ENCODE measurements at places on chromosomes 12 and 14.

DNA sequence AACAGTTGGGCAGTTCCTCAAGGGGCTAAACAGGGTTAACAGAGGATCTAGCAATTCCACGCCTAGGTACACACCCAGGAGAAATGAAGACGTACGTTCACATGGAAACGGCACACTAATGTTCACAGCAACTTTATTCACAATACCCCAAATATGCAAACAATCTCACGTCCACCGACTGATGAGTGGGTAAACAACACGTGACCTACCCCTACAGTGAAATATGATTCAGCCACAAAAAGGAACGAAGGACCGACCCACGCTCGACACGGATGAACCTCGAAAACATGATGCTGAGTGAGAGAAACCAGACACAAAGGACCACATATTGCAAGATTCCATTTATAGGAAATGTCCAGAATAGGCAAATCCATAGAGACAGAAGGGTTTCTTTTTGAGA is 112.7 kb downstream of the NCOR2 start:
- DNase-seq: no peak

- DNase-seq: no peak
Observed at GRCh38 chr12:88753707-88754106, 173.4 kb upstream of the KITLG start.

GRCh38 chr12:126797525-126797924 is 1469.4 kb upstream of the TMEM132C start:
- DNase-seq: no peak

DNA sequence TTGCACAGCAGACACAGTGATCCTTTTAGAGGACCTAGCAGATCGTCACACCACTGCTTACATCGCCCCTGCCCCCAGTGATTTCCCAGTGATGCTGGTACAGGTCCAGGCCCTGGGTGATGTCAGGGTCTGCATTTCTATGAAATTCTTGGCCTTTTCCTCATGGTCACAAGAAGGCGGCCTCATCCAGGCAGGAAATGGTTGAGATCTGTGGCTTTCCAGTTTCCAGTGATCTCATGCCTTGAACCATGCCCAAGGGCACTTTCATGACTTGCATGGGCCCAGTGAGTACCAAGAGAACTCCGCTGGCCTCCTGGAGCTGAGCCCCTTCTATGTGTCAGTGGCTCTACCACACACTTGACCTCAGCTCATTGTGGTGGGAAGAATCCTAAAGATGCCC is 41.9 kb upstream of the BDKRB2 start:
- no peak for DNase-seq

DNA sequence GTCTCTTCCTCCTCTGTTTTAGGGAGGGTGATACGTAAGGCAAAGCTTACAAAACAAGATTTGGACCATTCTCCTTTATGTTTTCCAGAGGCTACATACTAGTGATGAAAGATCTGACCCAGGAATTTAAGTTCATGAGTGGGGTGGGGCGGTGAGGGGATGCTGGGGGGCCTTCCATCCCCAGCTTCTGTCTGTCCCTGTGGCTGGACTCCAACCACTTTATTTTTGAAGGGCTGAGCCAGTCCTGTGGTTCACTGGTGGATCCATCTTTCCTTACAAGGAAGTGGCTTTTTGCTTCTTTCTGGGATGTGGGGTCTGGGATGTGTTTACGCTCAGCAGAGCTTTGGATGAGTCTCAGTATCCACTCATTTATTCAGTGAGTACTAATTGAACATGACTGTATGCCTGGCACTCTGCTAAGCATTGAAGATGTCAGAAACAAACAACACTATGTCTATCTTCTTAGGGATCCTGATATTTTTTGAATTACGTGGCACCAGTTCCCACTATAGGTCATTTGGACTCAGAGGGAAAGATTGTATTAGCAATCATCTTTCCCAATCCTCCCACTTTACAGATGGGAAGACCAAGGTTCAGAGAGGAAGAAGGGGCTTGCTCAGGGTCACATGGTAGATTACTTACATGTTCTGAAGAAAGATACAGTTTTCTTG is 291.8 kb upstream of the TBX3 start:
- no peak for DNase-seq

- DNase-seq: no peak
Observed at GRCh38 chr12:55039395-55040354, 19.9 kb downstream of the NEUROD4 start.

- DNase-seq: no peak
Observed at GRCh38 chr14:60184905-60185555, 19.8 kb upstream of the DHRS7 start.

DNA sequence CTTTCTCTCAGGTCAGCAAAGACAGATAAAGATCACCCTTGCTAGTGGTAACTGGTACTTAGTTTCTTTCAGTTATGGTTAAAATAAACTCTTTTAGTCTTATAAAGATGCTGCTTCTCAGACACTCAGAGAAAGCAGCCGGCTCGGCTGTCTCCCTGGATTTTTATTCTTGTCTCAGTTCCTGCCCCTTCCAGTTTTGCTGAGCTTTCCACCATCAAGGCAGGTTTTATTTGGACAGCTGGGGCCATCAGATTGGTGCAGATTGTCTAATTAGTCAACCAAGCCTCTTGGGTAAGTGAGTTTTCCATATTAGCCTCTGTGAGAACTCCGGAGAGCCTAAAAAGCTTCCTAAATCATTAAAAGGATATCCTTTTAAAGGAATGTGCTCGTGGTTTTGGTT is 130.8 kb upstream of the BMP4 start:
- DNase-seq: no peak

GRCh38 chr14:99264691-99265450 is 7.1 kb downstream of the BCL11B start:
- DNase-seq: peak; percentile 26

GRCh38 chr12:68189821-68190242 is 30.3 kb upstream of the IFNG start:
- DNase-seq: peak; percentile 47

- no peak for DNase-seq
Observed at GRCh38 chr14:95157048-95157326, 342 bp downstream of the DICER1 start.

DNA sequence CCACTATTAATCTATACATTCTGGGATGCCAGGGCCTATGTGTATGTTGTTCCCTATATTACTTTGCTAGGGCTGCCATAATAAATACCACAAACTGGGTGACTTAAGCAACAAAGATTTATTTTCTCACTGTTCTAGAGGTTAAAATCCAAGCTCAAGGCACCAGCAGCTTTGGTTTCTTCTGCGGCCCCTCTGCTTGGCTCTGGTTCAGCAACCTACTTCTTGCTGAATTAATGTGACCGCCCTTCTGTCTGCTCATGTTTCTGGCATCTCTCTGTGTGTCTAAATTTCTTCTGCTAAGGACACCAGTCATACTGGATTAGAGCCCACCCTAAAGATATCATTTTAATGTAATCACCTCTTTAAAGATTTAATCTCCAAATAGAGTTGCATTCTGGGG is 84.7 kb downstream of the ZNF664 start:
- no peak for DNase-seq

- no peak for DNase-seq
Observed at GRCh38 chr12:6367969-6368892, 7.1 kb downstream of the SCNN1A start.

- no peak for DNase-seq
Observed at GRCh38 chr12:30748147-30748546, 6.6 kb downstream of the CAPRIN2 start.

DNA sequence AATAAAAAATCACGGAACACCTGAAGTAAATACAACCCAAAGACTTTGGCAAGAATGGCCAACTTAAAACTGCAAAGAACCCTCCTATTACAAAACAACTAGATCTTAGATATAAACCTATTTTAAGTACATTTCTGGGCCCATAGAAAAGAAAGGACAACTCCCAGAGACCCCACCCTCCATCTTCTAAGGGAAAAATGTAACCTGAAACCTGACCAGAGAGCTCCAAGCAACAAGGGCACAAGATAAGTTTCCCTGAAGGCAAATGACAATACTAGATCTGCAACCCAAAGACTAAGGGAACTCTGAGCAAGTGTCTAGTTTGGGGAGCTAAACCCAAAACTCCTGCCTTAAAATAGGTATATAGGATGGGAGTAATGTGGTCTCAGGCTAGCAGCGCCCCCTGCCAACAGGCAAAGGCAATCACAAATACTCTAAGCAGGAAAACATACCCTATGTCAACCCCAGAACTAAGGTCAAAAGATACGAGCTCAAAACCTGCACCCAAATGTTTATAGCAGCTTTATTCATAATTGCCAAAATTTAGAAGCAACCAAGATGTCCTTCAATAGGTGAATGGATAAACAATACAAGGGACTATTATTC is 218.9 kb downstream of the ITPR2 start:
- DNase-seq: peak; percentile 28

DNA sequence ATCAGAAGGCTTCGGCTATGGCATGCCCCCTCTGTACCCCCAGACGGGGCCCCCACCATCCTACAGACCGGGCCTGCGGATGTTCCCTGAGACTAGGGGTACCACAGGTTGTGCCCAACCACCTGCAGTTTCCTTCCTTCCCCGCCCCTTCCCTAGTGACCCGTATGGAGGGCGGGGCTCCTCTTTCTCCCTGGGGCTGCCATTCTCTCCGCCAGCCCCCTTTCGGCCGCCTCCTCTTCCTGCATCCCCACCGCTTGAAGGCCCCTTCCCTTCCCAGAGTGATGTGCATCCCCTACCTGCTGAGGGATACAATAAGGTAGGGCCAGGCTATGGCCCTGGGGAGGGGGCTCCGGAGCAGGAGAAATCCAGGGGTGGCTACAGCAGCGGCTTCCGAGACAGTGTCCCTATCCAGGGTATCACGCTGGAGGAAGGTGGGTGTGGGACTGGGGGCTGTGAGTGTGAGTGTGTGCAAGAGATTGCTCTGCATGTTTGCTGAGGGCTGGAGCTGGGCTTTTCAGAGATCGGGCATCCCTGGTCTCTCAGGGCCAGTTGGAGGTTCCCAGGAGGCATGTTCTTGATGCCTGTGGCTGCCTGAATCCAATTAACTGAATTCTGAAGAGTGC is 8.6 kb downstream of the NFATC4 start:
- no peak for DNase-seq

GRCh38 chr12:39605996-39606395 is 13.6 kb downstream of the ABCD2 start:
- no peak for DNase-seq

DNA sequence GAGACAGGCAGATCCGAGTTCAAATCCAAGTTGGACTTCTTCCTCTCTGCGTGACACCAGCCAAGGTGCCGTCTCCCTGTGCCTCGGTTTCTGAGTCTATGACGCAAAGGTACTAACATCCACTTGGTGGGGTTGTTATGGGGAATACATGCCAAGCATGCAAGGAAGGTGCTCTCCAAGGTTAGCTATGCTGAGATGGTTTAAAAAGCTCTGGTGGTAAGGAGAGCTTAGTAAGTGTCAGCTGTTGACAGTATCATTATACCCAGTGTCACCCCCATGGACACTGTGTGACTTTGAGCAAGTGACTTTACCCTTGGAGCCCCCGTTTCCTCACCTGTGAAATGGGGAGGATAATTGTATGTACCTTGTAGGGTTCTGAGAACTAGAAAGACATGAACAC is 22.2 kb downstream of the MMAB start:
- no peak for DNase-seq

GRCh38 chr12:33546004-33546403 is 106.4 kb upstream of the SYT10 start:
- no peak for DNase-seq

DNA sequence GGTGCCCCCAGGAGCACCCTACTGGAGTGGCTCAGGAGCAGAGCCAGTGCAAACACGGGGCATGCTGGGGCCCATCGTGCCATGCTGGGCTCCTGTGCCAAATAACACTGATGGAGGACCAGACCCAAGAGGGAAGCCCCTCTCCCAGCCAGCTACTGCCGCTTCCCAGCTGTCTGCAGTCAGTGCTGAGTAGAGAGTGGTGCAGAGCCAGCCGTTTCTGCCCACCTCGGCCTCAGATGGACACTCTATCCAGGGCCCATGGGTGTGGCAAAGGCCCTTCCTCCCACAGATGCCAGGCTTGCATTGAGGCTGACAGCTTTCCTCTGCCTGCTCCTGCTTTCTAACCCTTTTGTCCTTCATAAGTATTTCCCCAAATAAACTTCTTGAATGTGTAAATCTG is 13.2 kb downstream of the CLBA1 start:
- no peak for DNase-seq

DNA sequence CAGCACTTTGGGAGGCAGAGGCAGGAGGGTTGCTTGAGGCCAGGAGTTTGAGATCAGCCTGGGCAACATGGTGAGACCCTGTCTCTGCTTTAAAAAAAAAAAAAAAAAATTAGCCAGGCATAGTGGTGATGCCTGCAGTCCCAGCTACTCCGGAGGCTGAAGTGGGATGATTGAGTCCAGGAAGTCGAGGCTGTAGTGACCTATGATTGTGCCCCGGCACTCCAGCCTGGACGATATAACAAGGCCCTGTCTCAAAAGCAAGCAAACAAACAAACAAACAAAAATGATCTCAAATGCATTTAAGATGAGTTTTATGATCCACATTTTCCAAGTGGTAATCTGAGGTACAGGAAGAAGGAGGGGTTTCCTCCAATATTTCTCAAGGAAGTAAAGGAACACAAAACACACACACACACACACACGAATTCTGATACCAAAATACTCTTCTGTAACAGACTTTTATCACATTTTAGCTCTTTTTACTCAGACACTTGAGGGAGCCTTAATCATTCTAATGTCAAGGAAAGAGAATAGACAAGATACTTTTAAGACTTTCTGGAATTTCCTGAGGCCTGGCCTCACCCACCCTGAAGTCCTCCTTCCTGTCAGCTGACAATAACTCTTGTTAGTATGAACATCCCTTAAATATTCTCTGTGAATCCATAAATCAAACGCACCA is 44.4 kb upstream of the CERS5 start:
- no peak for DNase-seq

DNA sequence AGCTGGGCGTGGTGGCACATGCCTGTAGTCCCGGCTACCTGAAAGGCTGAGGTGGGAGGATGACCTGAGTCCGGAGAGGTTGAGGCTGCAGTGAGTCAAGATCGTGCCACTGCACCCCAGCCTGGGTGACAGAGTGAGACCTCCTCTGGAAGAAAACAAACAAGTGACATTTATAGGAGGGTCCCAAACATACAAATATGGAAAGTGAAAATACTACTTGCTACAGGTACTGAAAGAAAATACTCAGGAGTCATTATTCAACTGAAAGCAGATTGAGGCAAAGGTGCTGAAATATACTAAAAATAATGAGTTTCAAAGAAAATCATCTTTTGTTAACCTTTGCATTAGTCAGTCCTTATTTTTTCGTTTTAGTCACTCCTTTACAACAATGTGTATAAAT is 53.5 kb downstream of the ETV6 start:
- DNase-seq: no peak

- DNase-seq: no peak
Observed at GRCh38 chr14:52021957-52022600, 32.7 kb downstream of the RTRAF start.
